GM23248 (cell line): ENCODE measurements at places on chromosomes 16 and 17. TPM values are rescaled to one million over a fixed set of nuclear protein-coding genes. Genes with fewer than 3 reads are reported as not detected.

The RNF112 gene
- 0.75 and 0.83 TPM in 2 replicates for polyA plus RNA-seq

The ASGR1 gene
- 0.63 and 0.75 TPM in 2 replicates for polyA plus RNA-seq

The TMEM88 gene
- polyA plus RNA-seq: 0.23 TPM in 1 of 2 replicates, not detected in the other

The APOH gene
- polyA plus RNA-seq: not detected in 2 replicates

The KCNJ2 gene
- 0.68 and 0.75 TPM in 2 replicates for polyA plus RNA-seq

The DHRS7C gene
- not detected in 2 replicates for polyA plus RNA-seq

The KRT25 gene
- polyA plus RNA-seq: not detected in 2 replicates

The HBA2 gene
- not detected in 2 replicates for polyA plus RNA-seq

The RGS9 gene
- 0.76 TPM in 1 of 2 replicates, not detected in the other for polyA plus RNA-seq

The HBQ1 gene
- not detected in 2 replicates for polyA plus RNA-seq

The DLX4 gene
- 0.15 and 0.40 TPM in 2 replicates for polyA plus RNA-seq

The RHBDF1 gene
- polyA plus RNA-seq: 62.2 and 62.6 TPM in 2 replicates

The VASN gene
- 160 and 169 TPM in 2 replicates for polyA plus RNA-seq

The ITFG1 gene
- 111 and 113 TPM in 2 replicates for polyA plus RNA-seq

The SCN4A gene
- polyA plus RNA-seq: not detected in 2 replicates

The SLX1B gene
- 3.7 and 20.4 TPM in 2 replicates for polyA plus RNA-seq

The HSD17B2 gene
- 0.39 TPM in 1 of 2 replicates, not detected in the other for polyA plus RNA-seq

The PNMT gene
- polyA plus RNA-seq: not detected in 2 replicates

The PRSS22 gene
- not detected in 2 replicates for polyA plus RNA-seq

The CLEC19A gene
- not detected in 2 replicates for polyA plus RNA-seq

The TAT gene
- not detected in 2 replicates for polyA plus RNA-seq

The DHRS13 gene
- polyA plus RNA-seq: 2.6 and 3.2 TPM in 2 replicates

The TRPV3 gene
- polyA plus RNA-seq: 0.35 and 0.41 TPM in 2 replicates

The AGRP gene
- not detected in 2 replicates for polyA plus RNA-seq

The UBTF gene
- polyA plus RNA-seq: 48.2 and 48.4 TPM in 2 replicates

The PLLP gene
- 0.44 and 0.46 TPM in 2 replicates for polyA plus RNA-seq

The EFNB3 gene
- polyA plus RNA-seq: 0.96 and 0.99 TPM in 2 replicates

The TPSG1 gene
- not detected in 2 replicates for polyA plus RNA-seq

The TNS4 gene
- 0.20 and 0.44 TPM in 2 replicates for polyA plus RNA-seq

The IL34 gene
- polyA plus RNA-seq: 0.15 TPM in 1 of 2 replicates, not detected in the other

The CDRT4 gene
- 3.0 and 4.1 TPM in 2 replicates for polyA plus RNA-seq

The HSD11B2 gene
- 0.19 and 0.36 TPM in 2 replicates for polyA plus RNA-seq
